ENCODE measurements at places on chromosomes 2 and 18.
A peak's percentile ranks its signal among the peaks of the same experiment; 100 is the strongest.

- no peak for DNase-seq
- peaks cover 64% of the 10 kb centered on the region for H3K4me1 ChIP-seq
- no peak overlapping the region for H3K4me3 ChIP-seq
- H3K27ac ChIP-seq = no peak overlapping the region
- H3K36me3 ChIP-seq = no peaks in the 10 kb centered on the region
- H3K27me3 ChIP-seq = peaks cover 3% of the 10 kb centered on the region
These were observed 197.7 kb downstream of the MTX2 start for GRCh38 chr2:176466918-176467452.

DNA sequence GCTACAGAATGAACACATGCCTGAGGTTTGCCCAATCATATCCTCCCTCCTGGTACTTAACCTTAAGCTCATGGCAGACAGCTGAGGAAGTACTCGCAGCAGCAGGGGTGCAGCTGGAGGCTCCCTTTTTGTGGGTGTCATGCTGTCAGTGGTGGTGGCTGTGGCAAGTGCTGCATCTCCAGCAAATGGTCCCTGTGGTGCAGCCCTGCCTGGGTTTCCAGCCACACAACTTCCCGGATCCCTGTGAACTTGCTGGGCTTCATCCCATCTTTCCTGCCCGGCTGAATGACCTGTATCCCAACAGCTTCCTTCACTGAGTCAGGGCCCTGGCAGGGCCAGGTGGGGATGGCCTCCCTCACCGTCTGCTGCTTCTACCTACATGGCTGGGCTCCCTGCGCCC is 5.0 kb downstream of the TMEM185B start:
- no peak overlapping the region for H3K27ac ChIP-seq
- DNase-seq = no peak
- H3K4me1 ChIP-seq = peaks cover 16% of the 10 kb centered on the region
- H3K36me3 ChIP-seq = peaks cover 40% of the 10 kb centered on the region

DNA sequence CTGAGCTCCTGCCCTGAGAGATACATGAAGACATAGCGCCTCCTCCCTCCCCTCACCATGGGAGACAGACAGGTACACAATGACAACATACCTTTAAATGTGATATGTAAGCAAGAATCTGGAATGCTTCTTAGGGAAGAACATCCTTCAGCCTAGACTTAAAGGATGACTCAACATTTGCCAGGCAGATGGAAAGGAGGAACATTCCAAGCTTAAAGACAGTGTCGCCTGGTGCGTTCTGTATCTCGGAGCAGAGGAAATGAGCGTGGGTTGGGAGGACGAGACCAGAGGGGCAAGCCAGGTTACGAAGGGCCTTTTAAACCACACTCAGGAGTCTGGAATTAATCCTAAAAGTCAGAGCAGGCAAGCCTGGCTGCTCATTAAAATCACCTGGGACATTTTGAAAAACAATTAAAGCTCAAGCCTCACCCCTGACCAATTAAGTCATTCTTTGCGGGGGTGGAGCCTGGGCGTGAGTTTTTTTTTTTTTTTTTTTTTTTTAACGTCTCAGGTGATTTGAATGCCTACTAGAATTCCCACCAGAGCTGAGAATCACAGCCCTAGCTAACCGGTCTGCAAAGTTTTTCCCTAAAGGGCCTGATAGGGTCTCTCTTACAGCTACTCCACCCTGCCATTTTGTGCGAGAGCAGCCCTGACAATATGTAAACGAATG is 131.2 kb upstream of the SEC11C start:
- peaks cover 2% of the 10 kb centered on the region for H3K36me3 ChIP-seq
- peaks cover 12% of the 10 kb centered on the region for H3K27me3 ChIP-seq
- H3K4me1 ChIP-seq = peaks cover 13% of the 10 kb centered on the region
- peak overlapping the region; percentile 55 for H3K27ac ChIP-seq

- H3K4me3 ChIP-seq = no peak overlapping the region
- peaks cover 20% of the 10 kb centered on the region for H3K4me1 ChIP-seq
- no peak for DNase-seq
- no peak overlapping the region for H3K27ac ChIP-seq
- peaks cover 28% of the 10 kb centered on the region for H3K27me3 ChIP-seq
- H3K36me3 ChIP-seq = no peaks in the 10 kb centered on the region
These were observed 75.2 kb upstream of the OTOS start for GRCh38 chr2:240215676-240216051.

GRCh38 chr18:25038261-25038660 is 313.7 kb downstream of the ZNF521 start:
- H3K27ac ChIP-seq = no peak overlapping the region
- no peaks in the 10 kb centered on the region for H3K36me3 ChIP-seq
- DNase-seq = no peak
- peaks cover 6% of the 10 kb centered on the region for H3K27me3 ChIP-seq
- no peak overlapping the region for H3K4me3 ChIP-seq

GRCh38 chr2:78318275-78318674 is 707.2 kb upstream of the REG3G start:
- DNase-seq = no peak
- H3K36me3 ChIP-seq = no peaks in the 10 kb centered on the region
- H3K27ac ChIP-seq = no peak overlapping the region
- H3K27me3 ChIP-seq = no peaks in the 10 kb centered on the region
- H3K4me3 ChIP-seq = no peak overlapping the region

DNA sequence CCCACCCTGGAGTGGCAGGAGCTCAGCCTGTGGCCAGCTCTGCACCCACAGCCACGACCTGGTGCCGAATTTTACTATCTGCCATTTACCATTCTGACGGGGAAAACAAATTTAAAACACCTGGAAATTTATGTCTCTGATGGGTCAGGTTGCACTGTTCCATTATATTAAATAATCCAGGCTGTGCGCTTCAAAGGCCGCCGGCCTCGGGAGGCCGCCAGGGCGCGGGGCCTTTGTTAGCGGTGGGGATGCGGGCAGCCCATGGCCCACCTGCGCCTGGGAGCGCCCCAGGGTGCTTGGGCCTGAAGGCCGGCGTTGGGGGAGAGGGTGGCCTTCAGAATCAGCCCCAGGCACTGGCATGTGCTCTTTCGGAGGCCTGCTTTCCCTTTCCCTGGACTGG is 276.9 kb downstream of the SRBD1 start:
- DNase-seq = no peak
- no peaks in the 10 kb centered on the region for H3K36me3 ChIP-seq
- H3K27ac ChIP-seq = no peak overlapping the region
- H3K27me3 ChIP-seq = peaks cover 7% of the 10 kb centered on the region

DNA sequence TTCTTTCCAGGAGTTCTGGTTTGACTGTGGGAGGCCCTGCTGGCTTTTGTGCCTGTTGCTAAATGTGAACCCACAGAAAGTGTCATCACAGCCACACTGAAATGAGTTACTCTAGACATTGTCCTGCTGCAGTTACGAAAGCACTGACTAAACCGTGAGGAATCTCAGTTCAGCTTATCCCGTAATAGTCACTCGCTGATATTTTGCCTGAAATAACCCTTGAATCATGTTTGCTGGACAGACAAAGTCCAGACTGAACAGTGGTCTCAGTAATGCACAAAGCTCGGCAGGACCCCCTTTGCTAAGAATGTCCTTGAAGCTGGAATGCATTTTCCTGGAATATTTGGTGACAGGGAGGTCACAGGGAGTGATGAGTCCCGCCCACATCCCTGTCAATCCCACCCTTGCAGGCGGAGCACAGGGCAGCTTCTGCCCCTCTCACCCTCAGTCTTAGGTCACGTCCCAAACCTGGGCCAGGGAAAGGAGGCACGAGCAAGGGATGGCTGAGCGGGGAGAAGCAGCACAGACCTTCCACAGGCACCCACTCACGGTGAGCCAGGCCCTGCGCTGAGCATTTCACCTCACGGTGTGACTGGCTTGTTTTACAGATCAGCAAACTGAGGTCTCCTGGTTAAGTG is 53.4 kb downstream of the ADI1 start:
- no peak overlapping the region for H3K4me3 ChIP-seq
- H3K36me3 ChIP-seq = peaks cover 30% of the 10 kb centered on the region
- peaks cover 32% of the 10 kb centered on the region for H3K4me1 ChIP-seq

- peaks cover 2% of the 10 kb centered on the region for H3K27me3 ChIP-seq
- H3K4me3 ChIP-seq = no peak overlapping the region
- H3K27ac ChIP-seq = no peak overlapping the region
- no peak for DNase-seq
- H3K36me3 ChIP-seq = no peaks in the 10 kb centered on the region
- no peaks in the 10 kb centered on the region for H3K4me1 ChIP-seq
These were observed 60.7 kb upstream of the CAVIN2 start for GRCh38 chr2:191907545-191907944.

DNA sequence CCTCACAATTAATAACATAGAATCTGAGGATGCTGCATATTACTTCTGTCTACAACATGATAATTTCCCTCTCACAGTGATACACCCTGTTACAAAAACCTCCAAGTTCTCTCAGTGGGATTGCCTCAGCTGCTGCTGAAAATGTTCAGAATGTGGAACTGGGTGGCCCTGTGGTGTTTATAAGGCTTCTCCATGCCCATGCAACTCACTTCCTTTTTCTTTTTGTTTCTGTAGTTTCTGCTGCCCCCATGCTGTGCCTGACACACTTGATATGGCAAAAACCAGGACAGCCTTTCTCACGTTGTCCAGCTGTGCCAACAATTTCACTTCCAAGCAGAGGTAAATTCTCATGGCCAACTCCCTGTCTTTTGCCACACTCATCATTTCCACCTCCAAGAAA is 206.2 kb downstream of the RPIA start:
- H3K4me3 ChIP-seq = no peak overlapping the region
- no peaks in the 10 kb centered on the region for H3K27me3 ChIP-seq
- no peaks in the 10 kb centered on the region for H3K36me3 ChIP-seq
- H3K27ac ChIP-seq = no peak overlapping the region

DNA sequence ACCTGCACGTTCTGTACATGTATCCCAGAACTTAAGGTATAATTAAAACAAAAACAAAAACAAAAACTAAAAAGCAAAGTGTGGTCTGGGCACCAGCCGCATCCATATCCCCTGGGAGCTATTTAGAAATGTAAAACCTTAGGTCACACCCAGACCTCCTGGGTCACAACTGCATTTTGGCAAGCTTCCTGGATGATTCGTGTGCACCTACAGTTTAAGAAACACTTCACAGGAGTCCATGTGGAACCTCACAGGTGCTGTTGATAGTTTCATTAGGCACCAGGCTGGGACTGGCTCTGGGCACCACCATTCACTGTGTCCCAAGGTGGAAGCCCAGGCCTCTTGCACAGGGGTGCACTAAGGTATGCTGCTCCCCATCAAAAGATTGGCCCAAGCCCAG is 103.6 kb upstream of the BOD1L2 start:
- H3K36me3 ChIP-seq = no peaks in the 10 kb centered on the region
- DNase-seq = no peak
- no peak overlapping the region for H3K27ac ChIP-seq
- peaks cover 5% of the 10 kb centered on the region for H3K4me1 ChIP-seq
- H3K27me3 ChIP-seq = peaks cover 11% of the 10 kb centered on the region
- H3K4me3 ChIP-seq = no peak overlapping the region

Measured in nephron progenitor cell (in vitro differentiated cells).